ENCODE measurements at places on chromosomes 5 and 9. TPM values are rescaled to one million over a fixed set of nuclear protein-coding genes. Genes with fewer than 3 reads are reported as not detected.

DNA sequence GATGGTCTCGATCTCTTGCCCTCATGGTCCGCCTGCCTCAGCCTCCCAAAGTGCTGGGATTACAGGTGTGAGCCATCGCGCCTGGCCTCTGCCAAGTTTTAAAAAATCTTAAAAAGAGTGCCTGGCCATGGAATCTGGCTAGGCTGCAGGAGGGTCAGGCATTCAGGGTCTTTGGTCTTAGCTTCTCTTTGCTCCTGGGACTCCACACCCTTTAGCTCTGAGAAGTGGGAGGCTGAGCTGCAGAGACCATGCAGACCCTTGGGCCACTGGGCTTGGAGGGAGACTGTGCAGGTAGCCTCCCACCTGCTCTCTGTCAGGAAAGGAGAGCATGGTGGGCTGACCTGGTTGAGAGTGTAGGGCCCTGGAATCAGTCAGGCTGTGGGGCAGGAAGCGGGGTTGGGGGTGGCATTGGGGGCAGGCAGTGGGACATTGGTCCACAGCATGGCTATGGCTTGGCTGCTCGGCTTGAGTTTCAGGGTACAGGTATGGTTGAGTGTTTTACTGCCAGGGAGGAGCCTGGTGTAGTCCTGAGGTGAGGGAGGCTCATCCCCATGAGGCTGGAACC is 20.8 kb downstream of the PHF2 start:
- DNase-seq = no peak

DNA sequence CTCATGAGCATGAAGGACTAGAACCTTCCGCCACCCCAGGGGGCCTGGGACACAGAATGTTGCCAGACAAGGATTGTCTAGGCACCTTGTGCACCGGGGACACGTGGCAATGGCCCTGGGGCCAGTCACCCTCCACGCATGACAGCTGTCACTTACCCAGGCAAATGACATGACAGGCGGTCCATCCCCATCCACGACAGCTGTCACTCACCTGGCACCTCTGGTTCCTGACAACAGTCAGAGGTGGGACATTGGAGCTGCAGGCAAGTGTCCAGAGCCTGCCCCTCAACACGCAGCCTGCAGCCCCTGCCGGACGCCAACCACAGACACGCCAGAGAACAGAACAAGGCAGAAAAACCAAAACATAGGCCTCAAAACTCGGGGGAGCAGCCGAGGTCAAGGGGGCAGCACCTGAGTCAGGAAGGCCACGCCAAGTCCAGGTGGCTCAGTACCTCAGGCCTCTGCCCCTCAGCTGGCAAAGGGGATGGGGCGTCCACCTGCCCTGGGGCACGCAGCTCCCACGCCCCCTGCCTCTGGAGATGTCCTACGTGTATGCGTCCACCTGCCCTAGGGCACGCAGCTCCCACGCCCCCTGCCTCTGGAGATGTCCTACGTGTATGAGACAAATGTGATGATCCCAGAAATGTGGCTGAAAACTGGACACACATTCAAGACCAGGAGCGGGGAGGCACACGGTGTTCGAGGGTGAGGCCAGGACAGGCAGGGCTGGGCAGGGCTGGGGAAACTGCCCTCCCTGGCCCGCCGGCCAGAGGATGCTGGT is 14.5 kb downstream of the VAV2 start:
- peak; percentile 4 for DNase-seq

The SCAMP1 gene
- total RNA-seq = 40.7 TPM

The TAF11L5 gene
- total RNA-seq = not detected

The NR5A1 gene
- not detected for total RNA-seq
